ENCODE measurements at places on chromosomes 12 and 14.
A peak's percentile ranks its signal among the peaks of the same experiment; 100 is the strongest.

GRCh38 chr12:80954857-80955520 lies 17.3 kb upstream of the LIN7A start:
- no peak for DNase-seq

GRCh38 chr14:53946404-53947093 lies 10.1 kb downstream of the BMP4 start:
- DNase-seq = no peak

DNA sequence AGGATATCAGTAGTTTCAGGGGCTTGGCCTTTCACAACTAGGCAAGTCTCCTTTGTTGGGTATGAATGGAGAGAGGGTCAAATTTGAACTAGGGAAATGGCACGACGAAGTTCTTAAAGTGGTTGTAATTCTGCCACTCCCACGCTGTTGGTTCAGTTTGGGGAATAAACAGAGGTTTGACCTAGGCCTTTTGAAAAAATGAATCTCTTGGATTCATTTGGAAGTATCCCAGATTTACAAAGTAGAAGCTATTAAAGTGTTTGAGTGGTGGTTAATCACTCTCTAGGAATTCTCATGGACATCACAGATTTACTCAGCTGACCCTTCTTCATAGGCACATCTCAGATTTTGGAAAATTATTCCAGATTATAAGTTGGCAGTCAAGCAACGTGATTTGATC lies 14.8 kb downstream of the BATF start:
- no peak for DNase-seq

DNA sequence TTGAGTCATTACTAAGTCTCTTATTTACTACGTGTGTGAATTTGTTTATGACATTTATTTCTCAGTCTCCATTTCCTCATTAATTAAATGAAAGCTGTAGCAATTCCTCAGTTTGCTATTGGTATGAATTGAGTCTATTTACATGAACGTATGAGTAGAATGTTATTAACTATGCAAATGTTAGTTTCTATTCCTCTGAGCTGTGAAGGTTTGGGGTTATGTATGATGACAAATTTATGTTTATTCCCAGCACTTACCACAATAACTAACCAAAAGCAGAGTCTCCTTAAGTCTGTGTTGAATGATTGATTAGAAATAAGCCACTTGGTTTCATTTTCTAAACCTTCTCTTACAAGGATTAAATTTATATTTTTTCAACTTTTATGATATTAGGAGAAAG lies 1340.9 kb downstream of the FSCB start:
- no peak for DNase-seq

- peak; percentile 53 for DNase-seq
Measured at GRCh38 chr12:6961695-6962284, 8.7 kb downstream of the PHB2 start.

- peak; percentile 30 for DNase-seq
Measured at GRCh38 chr12:39990122-39991101, 115.5 kb downstream of the SLC2A13 start.

GRCh38 chr14:37618498-37619028 lies 23.1 kb downstream of the TTC6 start:
- no peak for DNase-seq

Data from left ventricle myocardium inferior (tissue), 1 donor.